ENCODE measurements at places on chromosomes 16 and 17. TPM values are rescaled to one million over a fixed set of nuclear protein-coding genes. Genes with fewer than 3 reads are reported as not detected.
A peak's percentile ranks its signal among the peaks of the same experiment; 100 is the strongest.

DNA sequence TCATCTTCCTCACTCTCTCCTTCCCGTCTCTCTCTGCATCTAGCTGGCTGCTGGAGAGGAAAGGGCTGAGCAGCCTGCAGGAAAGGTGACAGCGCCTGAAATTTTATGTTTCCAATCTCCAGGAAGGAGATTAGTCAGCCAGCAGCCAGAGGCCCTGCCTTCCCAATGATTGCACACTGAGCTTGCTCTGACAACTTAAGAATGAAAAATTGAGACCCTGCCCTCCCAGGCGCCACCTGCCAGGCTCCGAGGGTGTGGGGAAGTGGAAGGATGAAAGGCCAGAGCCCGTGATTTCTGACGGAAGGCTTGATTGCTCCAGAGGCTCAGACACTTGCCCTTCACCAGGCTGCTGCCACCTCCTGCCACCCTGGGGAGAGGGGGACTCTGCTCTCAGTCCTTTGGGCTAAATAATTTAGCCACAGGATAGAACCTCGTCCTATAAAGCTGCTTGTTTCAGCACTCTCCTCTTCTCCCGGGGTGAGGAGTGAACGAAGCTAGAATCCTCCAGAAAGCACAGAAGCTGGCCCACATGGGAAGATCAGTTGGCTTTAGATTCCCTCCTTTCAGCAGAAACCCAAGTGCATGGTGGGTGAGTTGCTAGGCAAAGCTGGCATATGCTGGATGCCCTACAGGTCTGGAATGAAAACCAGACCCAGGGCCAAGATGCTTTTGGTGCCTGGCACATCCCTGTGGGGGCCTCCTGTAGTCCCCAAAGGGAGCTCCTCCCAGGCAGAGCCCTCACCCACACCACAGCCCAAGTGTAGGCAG lies 33.5 kb downstream of the GRIN2C start:
- no peak overlapping the region for H3K27ac ChIP-seq
- no peaks in the 10 kb centered on the region for H3K4me1 ChIP-seq
- H3K27me3 ChIP-seq, result no peaks in the 10 kb centered on the region
- DNase-seq, result no peak

DNA sequence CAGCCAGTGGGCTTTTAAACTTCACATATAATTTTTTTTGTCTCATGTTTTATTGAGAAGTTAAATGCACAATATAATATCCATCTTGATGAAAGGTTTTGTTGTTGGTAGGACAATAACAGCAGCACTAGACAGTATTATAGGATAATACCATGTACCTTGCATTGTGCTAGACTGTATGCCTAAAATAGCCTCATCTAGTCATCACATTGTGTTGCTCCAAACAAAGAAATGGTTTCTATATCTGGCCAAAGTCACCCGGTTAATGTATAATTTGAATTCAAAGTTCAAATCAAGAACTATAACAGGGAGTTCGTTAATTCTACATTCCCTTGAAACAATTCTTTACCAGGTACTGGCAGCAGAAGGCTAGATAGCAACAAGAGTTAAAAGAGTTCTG lies 104.9 kb downstream of the KCNJ2 start:
- no peaks in the 10 kb centered on the region for H3K27me3 ChIP-seq
- no peaks in the 10 kb centered on the region for H3K4me1 ChIP-seq
- no peaks in the 10 kb centered on the region for H3K36me3 ChIP-seq
- H3K4me3 ChIP-seq, result no peak overlapping the region
- no peak for DNase-seq

Gene KREMEN2
- total RNA-seq, result 14.1 TPM

- H3K27me3 ChIP-seq, result no peaks in the 10 kb centered on the region
- H3K36me3 ChIP-seq, result no peaks in the 10 kb centered on the region
- H3K4me3 ChIP-seq, result no peak overlapping the region
- peak; percentile 37 for DNase-seq
- peaks cover 12% of the 10 kb centered on the region for H3K4me1 ChIP-seq
Measured at GRCh38 chr17:50768346-50768761, 1.0 kb upstream of the ANKRD40CL start.

GRCh38 chr16:9813665-9814064 lies 368.6 kb downstream of the GRIN2A start:
- H3K36me3 ChIP-seq, result no peaks in the 10 kb centered on the region
- peaks cover 13% of the 10 kb centered on the region for H3K27me3 ChIP-seq
- no peak for DNase-seq
- H3K4me1 ChIP-seq, result no peaks in the 10 kb centered on the region
- H3K27ac ChIP-seq, result no peak overlapping the region

All from HCT116 (cell line).